ENCODE measurements at places on chromosomes 4 and X. TPM values are rescaled to one million over a fixed set of nuclear protein-coding genes. Genes with fewer than 3 reads are reported as not detected.
A peak's percentile ranks its signal among the peaks of the same experiment; 100 is the strongest.

Gene DCX
- not detected for total RNA-seq

- no peak for DNase-seq
These were observed 852.7 kb upstream of the FRG1 start for GRCh38 chr4:189087971-189088370.

DNA sequence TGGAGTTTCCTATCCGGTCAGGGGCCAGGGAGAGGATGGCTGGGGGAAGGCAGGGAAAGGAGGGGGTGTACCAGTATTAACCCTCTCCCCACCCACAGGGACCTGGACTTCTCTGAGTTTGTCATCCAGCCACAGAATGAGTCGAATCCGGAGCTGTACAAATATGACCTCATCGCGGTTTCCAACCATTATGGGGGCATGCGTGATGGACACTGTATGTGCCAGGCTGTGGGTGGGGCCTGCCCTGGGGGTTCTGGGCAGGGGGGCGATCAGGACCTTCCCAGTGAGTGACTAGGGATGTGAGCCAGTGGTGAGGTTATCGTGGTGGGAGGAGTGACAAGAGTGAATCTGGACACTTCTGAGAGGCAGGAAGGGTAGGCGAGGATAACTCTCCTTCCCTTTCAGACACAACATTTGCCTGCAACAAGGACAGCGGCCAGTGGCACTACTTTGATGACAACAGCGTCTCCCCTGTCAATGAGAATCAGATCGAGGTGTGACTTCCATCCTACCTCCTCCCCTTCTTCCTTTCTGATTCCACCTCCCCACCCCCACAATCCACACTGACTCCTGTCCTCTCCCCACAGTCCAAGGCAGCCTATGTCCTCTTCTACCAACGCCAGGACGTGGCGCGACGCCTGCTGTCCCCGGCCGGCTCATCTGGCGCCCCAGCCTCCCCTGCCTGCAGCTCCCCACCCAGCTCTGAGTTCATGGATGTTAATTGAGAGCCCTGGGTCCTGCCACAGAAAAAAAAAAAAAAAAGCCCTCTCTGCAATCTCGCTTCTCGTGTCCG is 14.6 kb downstream of the USP11 start:
- DNase-seq, result peak; percentile 78

DNA sequence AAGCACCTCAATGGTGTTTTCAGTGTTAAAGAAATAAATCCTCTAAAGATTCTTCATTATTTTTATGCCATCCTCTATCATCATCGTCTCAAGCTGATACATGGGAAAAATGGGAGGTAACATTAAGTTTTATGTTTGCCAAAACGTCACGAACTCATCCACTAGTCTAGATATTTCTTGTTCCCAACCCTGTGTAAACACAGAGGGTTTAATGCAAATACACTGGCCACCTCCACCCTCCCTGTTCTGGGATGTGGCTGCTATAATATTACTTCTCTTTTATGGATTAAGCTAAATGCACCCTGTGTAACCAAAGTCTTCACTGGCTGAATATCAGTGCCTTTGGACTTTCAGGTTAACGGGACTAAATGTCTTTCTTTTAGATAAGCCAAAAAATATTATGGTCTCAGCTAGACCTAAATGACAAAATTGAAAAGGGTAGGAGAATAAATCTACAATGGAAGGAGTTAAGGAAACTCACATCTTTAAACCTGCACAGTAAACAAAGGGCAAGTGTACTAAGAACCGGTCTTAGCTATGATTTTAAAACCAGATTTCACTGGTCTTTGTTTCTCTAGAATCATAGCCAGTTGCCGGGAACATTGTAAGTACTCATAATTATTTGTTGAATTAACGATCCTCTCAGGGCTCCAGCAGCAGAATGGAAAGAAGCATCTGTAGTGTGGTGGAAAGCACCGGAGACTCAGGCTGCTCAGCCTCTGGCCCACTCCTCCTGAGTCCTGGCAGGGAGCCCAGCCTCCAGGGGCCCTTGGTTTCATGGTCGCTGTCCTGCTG is 103.5 kb upstream of the NOCT start:
- DNase-seq, result peak; percentile 61

GRCh38 chrX:105269386-105269785 is 48.9 kb upstream of the TEX13A start:
- DNase-seq, result no peak
